ENCODE measurements at places on chromosomes 13 and 19.

GRCh38 chr19:24166055-24166454, 79.1 kb downstream of the ZNF254 start:
- DNase-seq: no peak

DNA sequence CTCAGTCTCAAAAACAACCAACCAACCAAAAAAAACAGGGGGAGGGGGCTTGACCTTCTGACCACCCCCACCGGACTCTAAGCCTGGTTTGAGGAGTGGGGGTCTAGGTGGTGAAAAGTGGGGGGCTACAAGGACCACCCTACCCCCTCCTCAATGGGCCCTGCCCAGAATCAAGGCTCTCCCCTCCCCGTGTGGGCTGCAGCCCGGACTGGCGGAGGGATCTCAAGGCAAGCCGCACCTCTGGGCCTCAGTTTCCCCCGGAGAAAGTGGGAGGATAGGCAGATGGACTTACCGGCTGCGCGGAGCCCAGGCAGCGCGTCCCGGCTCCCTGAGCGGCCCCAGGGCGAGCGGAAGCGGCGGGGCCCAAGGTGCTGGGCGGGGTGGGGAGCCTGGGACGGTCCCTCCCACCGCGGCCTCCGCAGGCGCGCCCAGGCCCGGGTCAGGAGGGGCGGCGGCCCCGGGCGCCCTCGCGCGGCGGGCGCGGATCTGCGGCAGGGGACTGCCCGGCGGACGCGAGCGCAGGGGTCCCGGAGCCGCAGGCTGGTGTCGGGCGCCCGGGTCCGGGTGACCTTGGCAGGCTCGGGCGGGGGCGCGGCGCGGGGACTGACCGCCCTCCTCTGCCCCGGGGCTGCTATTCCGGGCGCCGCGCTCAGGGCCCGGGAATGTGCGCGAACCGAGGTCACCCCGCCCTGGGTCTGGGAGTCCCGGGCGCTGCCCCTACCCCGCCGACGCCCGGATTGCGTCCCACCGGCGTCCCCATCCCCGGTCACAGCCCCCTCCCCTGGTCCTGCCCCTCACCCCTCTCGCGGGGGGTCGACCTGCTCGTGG, at the start of gene ADAMTSL5:
Gene ADAMTSL5 (minus strand): TSS at position 349 of the 828 bp plus-strand sequence. CDS start 2,076 bp downstream, outside the sequence.
- DNase-seq: peak; percentile 46

DNA sequence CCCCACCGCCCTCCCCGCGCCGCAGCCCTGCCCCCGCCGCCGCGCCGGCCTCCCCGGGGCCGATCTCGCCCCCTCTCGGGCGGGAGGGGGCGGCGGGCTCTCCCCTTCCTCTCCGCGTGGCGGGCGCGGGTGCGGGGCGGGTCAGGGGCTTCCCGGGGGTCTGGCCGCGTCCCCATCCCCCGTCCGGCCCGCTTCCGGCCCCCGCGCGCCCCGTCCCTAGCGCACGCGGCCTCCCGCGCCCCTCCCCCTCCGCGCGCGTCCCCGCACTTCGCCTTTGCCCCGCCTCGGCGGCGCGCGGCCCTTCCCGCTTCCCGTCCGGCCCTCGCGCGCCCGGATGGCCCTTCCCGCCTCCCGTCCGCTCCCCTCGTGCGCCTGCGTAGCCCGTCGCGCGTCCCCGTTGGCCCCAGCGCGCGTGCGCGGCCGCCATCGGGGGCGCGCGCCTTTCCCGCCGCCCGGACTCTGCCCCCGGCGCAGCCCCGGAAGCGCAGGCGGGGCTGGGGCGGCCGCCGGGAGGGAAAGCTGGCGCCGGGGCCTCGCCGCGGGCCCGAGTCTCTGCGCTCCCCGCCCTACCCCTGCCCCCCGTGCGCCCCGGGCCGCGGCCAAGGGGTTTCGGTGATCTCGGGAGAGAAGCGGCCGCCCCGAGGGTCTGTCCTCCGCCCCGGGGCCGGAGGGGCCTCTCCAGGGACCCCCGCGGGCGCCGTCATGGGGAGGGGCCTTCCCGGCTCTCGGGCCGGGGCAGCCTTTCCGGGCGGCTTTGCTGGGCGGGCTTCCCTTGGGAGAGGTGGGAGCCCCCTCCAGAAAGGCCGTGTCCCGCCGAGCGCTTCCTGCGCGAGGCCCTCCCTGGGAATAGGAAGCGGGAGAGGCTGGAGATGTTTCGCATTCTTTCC, 519 bp downstream of the PTBP1 start:
- DNase-seq: peak; percentile 79

DNA sequence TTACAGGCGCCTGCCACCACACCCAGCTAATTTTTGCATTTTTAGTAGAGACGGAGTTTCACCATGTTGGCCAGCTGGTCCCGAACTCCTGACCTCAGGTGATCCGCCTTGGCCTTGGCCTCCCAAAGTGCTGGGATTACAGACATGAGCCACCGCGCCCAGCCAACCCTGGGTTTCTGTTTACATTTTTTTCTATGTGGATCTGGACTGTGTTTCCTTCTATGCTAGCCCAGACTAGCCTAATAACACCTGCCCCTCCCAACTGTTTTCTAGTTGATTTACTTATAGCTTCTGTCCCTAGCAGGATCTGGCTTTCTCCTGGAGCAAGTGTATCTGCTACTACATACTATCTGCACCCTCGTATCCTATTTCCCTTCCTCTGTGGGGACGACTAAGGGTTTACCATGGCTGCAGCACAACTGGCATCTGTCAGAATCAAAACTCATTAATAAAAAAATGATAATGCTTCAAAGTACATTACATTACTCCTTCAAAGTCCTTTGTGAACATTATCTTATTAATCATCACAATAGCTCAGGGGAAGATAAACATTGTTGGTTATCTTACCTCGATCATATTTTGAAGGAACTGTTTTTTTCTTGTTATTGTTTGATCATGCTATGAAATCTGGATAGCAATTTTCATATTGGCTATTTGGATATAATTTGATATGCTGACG, 228.3 kb downstream of the KLF5 start:
- DNase-seq: no peak

GRCh38 chr13:110055089-110055488, 251.9 kb downstream of the COL4A1 start:
- no peak for DNase-seq

DNA sequence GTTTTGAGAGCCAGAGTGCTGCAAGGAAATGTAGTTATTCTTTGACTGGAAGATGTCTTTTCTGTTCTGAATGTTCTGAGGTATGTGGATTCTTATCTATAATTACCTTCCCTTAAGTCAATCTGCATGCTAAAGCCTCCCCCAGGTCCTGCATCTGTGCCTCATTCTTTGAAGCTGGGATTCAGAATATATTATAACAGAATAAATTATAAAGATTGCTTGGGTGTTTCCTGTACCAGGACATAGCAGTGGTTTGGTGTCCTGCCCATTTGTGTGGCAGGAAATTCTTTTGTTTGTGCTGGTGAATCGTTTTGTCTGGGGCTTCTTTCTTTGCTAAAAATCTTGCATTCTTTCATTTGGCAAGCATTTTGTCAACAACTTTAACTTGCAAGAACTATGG, 60.2 kb downstream of the ITGBL1 start:
- DNase-seq: no peak

- no peak for DNase-seq
These were observed 13.2 kb downstream of the RASA3 start for GRCh38 chr13:114119196-114119595.

DNA sequence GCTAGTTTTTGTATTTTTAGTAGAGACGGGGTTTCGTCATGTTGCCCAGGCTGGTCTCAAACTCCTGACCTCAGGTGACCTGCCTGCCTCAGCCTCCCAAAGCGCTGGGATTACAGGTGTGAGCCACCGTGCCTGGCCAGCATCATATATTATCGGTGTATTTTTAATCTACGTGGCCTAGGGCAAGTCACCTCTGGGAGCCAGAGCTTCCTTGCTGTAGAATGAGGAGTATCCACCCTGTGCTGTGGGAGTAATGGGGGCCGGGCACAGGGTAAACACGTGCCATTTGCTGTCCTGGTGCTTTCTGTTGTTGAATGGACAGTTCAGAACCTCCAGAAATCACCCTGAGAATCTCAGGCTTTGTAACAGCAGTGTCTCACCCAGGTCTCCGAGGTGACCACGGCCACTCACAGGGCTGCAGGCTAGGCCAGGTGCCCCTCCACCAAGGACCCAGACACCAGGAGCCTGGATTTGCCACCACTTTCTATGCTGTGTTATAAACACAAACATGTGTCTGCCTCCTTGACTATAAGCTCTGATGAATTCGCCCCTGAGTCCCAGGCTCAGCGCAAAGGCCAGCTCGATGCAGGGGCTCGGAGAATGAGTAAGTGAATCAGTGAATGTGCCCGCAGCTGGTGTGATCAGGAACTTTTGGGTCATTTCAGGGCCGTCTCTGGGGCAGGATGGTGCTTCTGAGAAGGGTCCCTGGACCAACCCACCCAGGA, 22.7 kb downstream of the POP4 start:
- DNase-seq: no peak

GRCh38 chr19:35264268-35265125, 4.3 kb upstream of the USF2 start:
- DNase-seq: no peak

DNA sequence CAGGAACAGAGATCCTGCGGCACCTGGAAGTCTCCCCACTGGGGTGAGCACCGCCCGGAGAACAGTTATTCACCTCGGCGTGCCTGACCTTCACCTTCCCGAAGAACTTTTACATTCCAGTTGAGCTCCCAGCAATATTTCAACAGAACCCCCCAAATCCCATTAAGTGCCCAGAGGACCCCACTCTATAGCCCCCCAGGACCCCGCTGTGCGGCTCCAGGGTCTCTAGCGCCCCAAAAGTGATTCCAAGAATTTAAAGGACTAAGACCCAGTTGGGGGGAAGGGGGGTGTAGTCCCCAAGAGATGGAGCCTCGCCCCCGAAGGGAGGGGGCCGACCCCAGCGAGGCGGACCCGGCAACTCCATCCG, 480 bp downstream of the GPR108 start:
- no peak for DNase-seq

- DNase-seq: no peak
These were observed 29.1 kb upstream of the IGFL4 start for GRCh38 chr19:46069806-46070341.

DNA sequence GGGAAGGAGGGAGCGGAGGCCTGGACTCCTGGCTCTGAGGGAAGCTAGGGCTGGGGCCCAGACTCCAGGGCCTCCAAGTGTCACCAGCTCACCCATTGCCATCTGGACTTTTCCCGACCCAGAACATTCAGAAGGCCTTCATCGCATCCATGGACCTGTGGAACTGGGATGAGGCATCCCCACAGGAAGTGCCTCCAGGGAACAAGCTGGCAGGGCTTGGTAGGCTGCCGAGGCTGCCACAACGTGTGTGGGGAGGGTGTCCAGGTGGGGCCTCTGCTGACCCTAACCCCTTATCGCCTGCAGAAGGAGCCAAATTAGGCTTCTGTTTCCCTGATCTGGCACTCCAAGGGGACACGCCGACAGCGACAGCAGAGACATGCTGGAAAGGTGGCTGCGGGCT, 767 bp downstream of the ETV2 start:
- DNase-seq: no peak

- no peak for DNase-seq
These were observed 49.6 kb downstream of the THSD1 start for GRCh38 chr13:52356327-52356726.

- no peak for DNase-seq
These were observed 11.0 kb downstream of the RANBP3 start for GRCh38 chr19:5966941-5967340.

DNA sequence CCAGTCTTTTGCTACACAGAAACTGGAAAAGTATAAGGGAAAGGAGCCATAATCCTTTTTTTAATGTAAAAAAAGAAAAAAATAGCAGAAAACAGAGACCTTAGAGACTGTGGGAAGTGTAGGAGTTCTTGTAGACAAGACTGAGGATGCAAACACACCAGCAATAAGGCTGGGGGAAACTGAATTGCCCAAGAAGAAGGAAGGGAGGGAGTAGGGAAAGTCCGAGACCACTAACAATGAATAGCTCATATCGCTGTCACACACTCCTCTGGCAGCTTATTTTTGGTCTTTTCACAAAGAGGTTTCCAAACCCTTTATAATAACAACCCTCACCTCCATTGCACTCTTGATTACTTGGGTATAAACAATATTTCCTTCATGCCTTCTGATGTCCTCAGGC, 952.0 kb downstream of the SLITRK5 start:
- no peak for DNase-seq

- DNase-seq: peak; percentile 98
These were observed at the start of gene CHMP2A for GRCh38 chr19:58554494-58555368. TSS of gene CHMP2A (minus strand) at chr19:58555105. CDS start at chr19:58554212, 893 bp downstream.

- DNase-seq: no peak
These were observed 282.3 kb downstream of the SPRY2 start for GRCh38 chr13:80058626-80059025.

- DNase-seq: no peak
These were observed 158.6 kb upstream of the SLC10A2 start for GRCh38 chr13:103224804-103225203.

DNA sequence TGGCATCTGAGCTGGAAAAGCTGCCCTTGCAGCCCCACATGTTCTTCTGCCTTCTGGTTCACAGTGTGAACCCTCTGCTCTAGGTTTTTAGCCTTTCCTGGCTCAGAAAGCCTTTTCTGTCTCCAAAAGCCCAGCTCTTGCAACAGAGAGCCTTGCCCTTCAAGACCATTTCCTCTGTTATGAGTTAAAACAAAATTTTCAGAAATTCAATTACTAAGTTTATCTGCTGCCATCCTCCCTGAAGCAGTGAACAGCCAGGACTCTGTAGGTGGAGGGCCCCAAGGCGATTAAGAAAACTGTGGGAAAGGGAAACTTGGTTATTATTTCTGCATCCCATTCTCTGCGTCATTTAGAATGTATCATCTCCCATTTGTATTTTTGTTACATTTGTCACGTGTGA, 18.8 kb downstream of the FAM124A start:
- DNase-seq: no peak

- DNase-seq: peak; percentile 88
These were observed 1.4 kb upstream of the ICAM1 start for GRCh38 chr19:10269333-10270179.

- DNase-seq: no peak
These were observed 194.8 kb downstream of the DCLK1 start for GRCh38 chr13:35936246-35936978.

GRCh38 chr13:49254007-49254406, 6.3 kb downstream of the CDADC1 start:
- no peak for DNase-seq

GRCh38 chr13:28267497-28267896, 129.2 kb downstream of the PAN3 start:
- no peak for DNase-seq

GRCh38 chr13:21539687-21540086, 64.3 kb downstream of the MICU2 start:
- no peak for DNase-seq

GRCh38 chr13:33379608-33380007, 94.1 kb upstream of the STARD13 start:
- no peak for DNase-seq

- DNase-seq: no peak
These were observed 5.8 kb upstream of the ONECUT3 start for GRCh38 chr19:1747285-1748114.

GRCh38 chr19:41944336-41944735, 14.8 kb downstream of the RABAC1 start:
- no peak for DNase-seq

- DNase-seq: no peak
These were observed 4.9 kb upstream of the TOMM40 start for GRCh38 chr19:44886141-44886540.
